Sigmoid colon (tissue), 7 donors: ENCODE measurements at places on chromosomes 6 and 20. TPM values are rescaled to one million over a fixed set of nuclear protein-coding genes. Genes with fewer than 3 reads are reported as not detected.

DNA sequence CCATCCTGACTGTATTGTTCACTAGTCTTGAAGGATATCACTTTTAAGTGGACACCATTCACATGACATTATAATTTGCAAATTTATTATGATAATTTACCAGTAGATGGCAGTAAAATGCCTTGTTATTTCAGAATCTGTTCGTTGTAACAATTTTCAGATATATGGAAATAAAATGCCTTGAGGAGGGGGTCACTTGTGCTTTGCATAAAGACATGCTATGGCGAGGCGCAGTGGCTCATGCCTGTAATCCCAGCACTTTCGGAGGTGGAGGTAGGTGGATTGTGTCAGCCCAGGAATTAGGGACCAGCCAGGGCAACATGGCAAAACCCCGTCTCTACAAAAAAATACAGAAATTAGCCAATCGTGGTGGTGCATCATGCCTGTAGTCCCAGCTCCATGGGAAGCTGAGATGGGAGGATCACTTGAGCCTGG, 9.0 kb upstream of the NCOA6 start:
- DNase-seq, result no peak
- no peaks in the 10 kb centered on the region for H3K36me3 ChIP-seq
- H3K27ac ChIP-seq, result no peak overlapping the region
- no peak overlapping the region for H3K4me3 ChIP-seq
- H3K27me3 ChIP-seq, result no peaks in the 10 kb centered on the region

GRCh38 chr6:3222506-3223038, 4.9 kb downstream of the TUBB2B start:
- no peak overlapping the region for H3K27ac ChIP-seq
- H3K4me1 ChIP-seq, result peaks cover 11% of the 10 kb centered on the region
- no peaks in the 10 kb centered on the region for H3K36me3 ChIP-seq
- no peak for DNase-seq
- peaks cover 10% of the 10 kb centered on the region for H3K27me3 ChIP-seq

DNA sequence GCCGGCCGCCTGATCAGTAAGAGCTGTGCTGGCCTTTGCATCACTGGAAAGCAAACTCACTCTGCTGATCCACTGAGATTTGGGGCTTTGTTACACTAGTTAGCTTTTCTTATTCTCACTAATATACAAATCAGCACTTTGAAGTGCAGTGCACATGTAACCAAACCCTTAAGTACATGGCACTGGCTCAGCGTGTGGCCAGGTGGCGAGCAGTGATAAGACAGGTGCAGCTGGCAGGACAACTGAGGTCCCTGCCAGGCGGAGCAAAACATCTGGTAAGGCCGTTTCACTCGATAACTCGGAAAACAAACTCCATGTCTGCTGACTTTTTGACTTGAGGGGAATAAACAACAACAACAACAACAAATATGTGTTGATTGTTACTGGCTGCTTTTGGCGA, 11.0 kb downstream of the GFRA4 start:
- no peaks in the 10 kb centered on the region for H3K36me3 ChIP-seq
- no peaks in the 10 kb centered on the region for H3K27me3 ChIP-seq
- no peak for DNase-seq

DNA sequence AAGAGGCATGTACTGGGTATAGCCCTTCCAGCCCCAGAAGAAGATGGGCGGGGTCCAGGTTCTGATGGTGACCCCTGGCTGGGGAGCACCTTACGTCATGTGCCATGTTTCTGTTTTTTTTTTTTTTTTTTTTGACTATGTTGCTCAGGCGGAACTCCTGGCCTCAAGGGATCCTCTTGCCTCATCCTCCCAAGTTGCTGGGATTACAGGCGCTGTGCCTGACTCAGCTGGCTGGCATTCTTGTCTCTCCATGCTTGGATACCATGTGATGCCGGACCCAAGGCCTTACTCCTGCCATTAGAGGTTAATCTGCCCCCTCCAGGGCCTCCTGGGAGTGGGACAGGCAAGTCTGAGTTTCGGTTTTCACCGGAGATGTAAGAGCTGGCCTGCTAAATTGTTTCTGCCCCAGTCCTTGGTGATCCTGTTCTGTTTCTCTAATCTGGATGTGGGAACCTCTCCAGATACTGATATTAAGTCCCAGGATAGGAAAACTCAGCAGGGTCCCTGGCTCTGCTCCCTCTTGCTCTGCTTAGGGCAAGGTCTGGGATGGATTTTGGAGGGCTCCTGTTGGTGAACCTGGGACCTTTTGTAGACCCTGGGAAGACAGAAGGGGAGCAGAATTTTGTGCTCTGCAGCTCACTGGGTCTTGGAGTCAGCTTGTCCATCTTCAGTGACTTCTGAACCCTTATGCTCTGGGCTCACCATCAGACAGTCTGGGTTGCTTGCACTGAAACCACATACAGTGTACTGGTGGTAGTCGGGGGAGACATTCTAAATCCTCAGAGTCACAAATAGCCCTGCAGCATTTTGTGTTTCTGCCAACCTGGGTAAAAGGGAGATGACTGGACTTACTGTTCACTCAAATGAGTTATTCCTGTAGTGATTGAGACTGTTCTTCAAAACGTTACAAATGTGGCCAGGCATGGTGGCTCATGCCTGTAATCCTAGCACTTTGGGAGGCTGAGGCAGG, 45.1 kb downstream of the PTK7 start:
- no peaks in the 10 kb centered on the region for H3K27me3 ChIP-seq
- H3K36me3 ChIP-seq, result no peaks in the 10 kb centered on the region
- H3K27ac ChIP-seq, result peak overlapping the region; percentile 59
- DNase-seq, result peak; percentile 87

Gene HSPA12B
- total RNA-seq, result 10.5 TPM

- peaks cover 8% of the 10 kb centered on the region for H3K4me1 ChIP-seq
- peak; percentile 80 for DNase-seq
- H3K4me3 ChIP-seq, result no peak overlapping the region
- no peaks in the 10 kb centered on the region for H3K27me3 ChIP-seq
- no peaks in the 10 kb centered on the region for H3K36me3 ChIP-seq
These were observed 611.3 kb downstream of the HDGFL1 start for GRCh38 chr6:23180504-23181293.

Gene IRF4
- total RNA-seq, result 0.33 TPM

DNA sequence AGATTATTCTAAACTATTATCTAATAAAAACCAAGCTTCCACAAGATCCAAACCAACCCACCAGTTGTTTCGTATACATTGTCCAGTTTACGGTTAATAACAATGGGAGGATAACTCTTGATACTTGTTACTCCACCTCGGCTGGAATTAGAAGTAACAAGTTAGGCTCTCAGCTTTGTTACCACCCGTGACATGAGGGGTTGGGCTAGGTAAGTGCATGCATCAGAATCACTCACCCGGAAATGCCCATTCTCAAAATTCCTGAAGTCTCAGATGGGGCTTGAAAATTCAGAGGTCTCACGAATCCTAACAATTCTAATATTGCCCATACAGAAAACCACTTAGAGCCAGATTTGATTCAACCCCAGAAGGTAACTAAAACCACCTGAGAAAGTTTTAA, 27.0 kb upstream of the SERPINB1 start:
- H3K4me3 ChIP-seq, result no peak overlapping the region
- no peaks in the 10 kb centered on the region for H3K4me1 ChIP-seq
- H3K27ac ChIP-seq, result no peak overlapping the region
- no peaks in the 10 kb centered on the region for H3K27me3 ChIP-seq
- no peak for DNase-seq
- H3K36me3 ChIP-seq, result no peaks in the 10 kb centered on the region

Gene REV3L
- total RNA-seq, result 84.7 TPM

GRCh38 chr6:78089531-78089930, 436.7 kb downstream of the MEI4 start:
- no peak for DNase-seq
- H3K4me3 ChIP-seq, result no peak overlapping the region
- no peak overlapping the region for H3K27ac ChIP-seq
- H3K4me1 ChIP-seq, result no peaks in the 10 kb centered on the region
- H3K27me3 ChIP-seq, result no peaks in the 10 kb centered on the region

DNA sequence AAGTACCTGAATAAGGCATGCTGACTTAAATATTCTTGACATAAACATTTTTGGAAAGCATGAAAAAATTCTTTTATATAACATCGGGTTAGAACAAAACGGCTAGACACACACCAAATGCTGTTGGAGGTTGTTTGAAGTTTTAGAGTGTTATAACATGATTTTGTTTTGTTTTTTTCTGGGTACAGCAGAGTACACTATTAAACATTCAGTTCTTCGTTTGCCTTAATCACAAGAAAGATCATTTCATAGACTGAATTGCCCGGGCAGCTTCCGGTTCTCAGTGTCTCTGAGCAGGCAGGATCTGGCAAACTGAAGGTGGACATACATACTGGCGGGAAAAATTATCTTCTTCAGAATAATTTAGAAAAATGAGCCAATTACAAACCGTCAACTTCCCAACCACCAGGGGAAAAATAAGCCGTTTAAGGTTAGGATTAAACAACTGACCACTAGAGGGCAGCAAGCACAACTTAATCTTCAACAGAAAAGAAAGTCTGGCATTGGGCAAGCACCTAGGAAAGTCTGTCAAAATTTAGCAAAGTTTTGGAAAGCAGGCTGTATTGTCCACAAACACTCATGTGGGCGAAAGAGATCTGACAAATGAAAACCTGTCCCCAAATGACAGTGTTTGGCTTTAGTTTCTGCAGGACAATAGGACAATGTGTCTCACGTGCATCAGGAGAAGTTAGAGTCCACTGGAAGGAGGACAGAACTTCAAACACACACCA, 15.0 kb downstream of the ZNF217 start:
- DNase-seq, result no peak
- H3K4me1 ChIP-seq, result peaks cover 37% of the 10 kb centered on the region
- H3K36me3 ChIP-seq, result peaks cover 20% of the 10 kb centered on the region
- H3K4me3 ChIP-seq, result peak overlapping the region; percentile 7
- peak overlapping the region; percentile 70 for H3K27ac ChIP-seq

Gene GPR63
- 0.83 TPM for total RNA-seq

- no peak for DNase-seq
- H3K27ac ChIP-seq, result no peak overlapping the region
- no peaks in the 10 kb centered on the region for H3K4me1 ChIP-seq
- H3K27me3 ChIP-seq, result no peaks in the 10 kb centered on the region
These were observed 241.9 kb upstream of the RAB32 start for GRCh38 chr6:146301764-146302163.

DNA sequence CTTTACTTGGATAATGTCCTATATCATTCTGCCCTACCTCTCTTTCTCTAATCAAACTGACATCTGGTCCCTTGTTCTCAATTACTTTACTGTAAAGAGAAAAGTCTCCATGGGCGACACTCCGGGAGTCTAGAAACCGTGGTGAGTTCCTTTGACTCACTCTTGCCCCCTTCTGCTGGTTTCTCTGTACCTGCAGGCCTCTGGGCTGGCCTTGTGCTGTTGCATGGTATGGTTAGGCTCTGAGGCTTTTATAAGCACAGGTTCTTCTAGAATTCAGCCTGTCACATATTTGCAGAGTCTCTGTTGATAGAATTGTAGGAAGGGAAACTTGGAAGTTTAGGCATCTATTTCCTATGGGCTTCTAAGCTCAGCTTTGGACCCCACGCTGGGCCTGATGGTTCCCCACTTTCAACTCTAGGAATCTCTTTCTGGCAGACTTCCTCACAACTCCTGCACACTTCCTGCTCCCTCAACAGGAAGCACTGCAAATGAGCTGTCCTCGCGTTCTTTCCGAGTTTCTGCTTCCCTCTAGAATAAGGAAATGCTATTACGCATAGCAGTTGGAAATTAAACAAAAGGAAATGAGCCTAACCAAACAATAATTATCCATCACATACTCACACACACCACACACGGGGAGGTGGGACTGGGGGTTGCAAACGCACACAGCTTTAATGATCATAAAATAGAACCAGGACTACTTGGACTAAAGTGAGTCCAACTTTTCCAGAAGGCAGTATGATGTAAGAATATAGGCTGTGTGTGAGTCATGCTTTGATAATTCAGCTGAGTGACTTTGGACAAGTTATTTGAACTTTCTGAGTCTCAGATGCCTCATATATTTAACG, 683.3 kb downstream of the QKI start:
- H3K27ac ChIP-seq, result peak overlapping the region; percentile 28
- no peaks in the 10 kb centered on the region for H3K36me3 ChIP-seq
- no peak for DNase-seq
- H3K4me3 ChIP-seq, result no peak overlapping the region
- no peaks in the 10 kb centered on the region for H3K27me3 ChIP-seq

Gene GGT7
- 9.6 TPM for total RNA-seq

DNA sequence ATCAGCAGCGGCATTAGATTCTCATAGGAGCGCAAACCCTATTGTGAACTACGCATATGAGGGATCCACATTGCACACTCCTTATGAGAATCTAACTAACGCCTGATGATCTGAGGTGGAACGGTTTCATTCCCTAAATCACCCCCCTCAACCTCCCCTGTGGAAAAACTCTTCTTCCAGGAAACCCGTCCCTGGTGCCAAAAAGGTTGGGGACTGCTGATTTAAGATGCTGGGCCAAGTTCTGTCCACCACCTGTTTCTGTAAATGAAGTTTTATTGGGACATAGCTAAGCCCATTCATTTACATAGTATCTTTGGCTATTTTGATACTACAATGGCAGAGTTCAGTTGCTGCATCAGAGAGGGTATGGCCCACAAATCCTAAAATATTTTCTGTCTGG, 268.2 kb upstream of the PRDM1 start:
- H3K36me3 ChIP-seq, result no peaks in the 10 kb centered on the region
- no peak overlapping the region for H3K4me3 ChIP-seq
- DNase-seq, result no peak
- no peak overlapping the region for H3K27ac ChIP-seq
- no peaks in the 10 kb centered on the region for H3K4me1 ChIP-seq
- no peaks in the 10 kb centered on the region for H3K27me3 ChIP-seq

DNA sequence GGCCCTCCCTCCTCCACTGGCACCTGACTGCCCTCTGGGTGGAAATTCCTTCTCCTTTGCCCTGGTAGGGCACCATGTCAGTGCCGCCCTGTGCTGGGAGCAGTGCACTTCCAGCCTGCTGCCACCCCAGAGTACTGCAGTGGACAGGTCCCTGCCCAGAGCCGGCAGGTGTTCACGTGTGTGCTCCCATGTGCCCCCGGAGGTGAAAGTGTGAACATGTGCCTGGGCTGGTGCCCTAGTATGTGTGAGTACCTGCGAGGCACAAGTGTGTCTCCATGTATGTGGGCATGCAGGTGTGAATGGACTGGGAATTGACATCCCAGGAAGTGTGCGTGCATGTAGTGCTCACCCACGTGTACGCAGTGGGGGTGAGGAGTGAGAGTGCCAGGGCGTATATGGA, 29.4 kb downstream of the SDCBP2 start:
- no peak overlapping the region for H3K27ac ChIP-seq
- peak; percentile 38 for DNase-seq
- no peaks in the 10 kb centered on the region for H3K4me1 ChIP-seq
- no peaks in the 10 kb centered on the region for H3K36me3 ChIP-seq

Gene POM121L2
- not detected for total RNA-seq

Gene CBLN4
- total RNA-seq, result not detected
